ENCODE measurements at places on chromosomes 1 and 21.

- DNase-seq, result no peak
These were observed 191.2 kb upstream of the SGIP1 start for GRCh38 chr1:66342707-66343106.

GRCh38 chr1:53334781-53335180 lies 6.9 kb upstream of the LRP8 start:
- no peak for DNase-seq

DNA sequence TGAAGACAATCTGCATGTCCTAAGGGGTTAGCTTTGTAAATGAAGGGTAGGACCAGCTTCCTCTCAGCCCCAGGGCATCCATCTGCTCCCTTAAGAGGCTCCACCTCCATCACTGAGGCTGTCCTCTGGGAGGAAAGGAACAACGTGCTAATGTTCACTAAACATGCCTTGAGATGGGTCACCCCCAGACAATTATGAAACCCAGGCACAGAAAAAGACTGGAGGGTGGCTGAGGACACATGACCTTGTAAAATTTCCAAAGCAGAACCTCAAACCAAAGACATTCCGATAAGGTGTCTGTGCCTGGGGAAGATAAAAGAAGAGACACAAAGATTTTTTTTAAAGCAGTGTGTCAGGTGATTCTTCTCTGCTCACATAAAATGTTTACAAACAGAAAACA lies 37.6 kb upstream of the ZNF124 start:
- DNase-seq, result no peak

DNA sequence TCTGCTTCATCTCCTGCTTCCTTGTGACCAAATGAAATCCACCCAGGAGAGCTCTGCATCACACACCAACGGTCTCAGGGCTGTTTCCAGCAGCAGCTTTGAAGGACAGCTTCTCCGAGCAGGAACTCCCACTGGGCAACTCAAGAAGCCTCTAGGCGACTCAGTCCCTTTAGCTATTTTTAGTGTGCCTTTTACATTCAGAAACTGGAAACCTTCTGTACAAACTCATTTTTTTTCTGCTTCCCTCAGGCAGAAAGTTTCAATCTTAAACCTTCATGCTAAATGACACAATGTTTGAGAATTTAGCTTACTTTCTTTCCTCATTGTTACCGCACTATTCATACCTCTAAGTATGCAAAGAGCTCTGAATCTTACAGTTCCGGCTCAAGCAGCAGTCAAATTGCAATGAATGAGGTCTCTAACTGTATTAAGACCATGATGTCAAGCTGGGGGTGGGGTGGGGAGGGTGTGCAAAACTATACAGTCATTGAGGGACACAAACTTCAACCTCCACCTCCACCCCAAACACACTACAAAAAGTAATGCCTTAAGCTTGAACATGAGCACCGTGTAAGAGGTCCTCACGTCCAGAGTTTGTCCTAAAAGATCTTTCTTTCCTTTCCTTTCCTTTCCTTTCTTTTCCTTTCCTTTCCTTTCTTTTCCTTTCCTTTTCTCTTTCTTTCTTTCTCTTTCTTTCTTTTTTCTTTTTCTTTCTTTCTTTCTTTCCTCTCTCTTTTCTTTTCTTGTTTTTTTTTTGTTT lies 16.4 kb upstream of the TARBP1 start:
- no peak for DNase-seq

DNA sequence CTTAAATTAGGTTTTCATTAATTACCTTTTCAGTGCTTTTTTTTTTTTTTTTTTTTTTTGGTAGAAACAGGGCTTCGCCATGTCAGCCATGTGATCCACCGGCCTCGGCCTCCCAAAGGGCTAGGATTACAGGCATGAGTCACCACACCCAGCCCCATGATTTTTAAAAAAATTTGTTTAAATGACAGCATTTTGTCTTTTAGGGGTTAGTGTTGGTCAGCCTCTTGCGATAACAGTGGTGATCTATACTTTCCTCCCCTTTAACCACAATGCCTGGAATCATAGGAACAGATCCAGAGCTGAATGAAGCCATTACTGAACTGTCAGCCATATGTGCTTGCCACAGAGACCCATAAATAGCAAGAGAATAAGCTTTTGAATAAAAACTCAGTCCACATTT lies 73.9 kb downstream of the CACHD1 start:
- no peak for DNase-seq

DNA sequence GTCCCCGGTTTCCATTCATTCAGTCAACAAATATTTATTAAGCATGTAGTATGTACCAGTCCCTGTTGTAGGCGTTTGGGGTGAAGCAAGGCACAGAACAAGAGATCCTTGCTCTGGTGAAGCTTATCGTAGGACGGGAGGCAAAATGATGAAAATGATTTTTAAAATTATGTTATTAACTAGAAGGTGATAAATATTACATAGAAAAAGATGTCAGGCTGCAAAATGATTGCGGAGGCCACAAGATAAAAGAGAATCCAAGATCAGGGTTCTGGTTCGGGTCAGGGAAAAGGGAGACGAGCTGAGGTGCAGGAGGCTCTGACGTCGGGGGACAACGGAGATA lies 602 bp upstream of the CGN start:
- no peak for DNase-seq

DNA sequence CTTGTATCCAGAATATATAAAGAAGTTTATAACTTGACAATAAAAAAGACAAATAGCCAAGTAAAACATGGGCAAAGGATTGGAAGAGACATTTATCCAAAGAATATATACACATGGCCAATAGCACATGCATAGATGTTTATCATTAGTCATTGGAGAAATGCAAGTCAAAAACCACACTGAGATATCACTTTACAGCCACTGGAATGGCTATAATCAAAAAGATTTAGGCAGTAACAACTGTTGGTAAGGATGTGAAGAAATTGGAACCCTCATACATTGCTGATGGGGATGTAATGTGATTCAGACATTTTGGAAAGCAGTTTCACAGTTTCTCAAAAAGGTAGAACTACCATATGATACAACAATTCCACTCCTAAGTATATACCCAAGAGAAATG lies 51.1 kb downstream of the SLC44A5 start:
- DNase-seq, result no peak

GRCh38 chr1:192535916-192536664 lies 39.5 kb upstream of the RGS1 start:
- no peak for DNase-seq

DNA sequence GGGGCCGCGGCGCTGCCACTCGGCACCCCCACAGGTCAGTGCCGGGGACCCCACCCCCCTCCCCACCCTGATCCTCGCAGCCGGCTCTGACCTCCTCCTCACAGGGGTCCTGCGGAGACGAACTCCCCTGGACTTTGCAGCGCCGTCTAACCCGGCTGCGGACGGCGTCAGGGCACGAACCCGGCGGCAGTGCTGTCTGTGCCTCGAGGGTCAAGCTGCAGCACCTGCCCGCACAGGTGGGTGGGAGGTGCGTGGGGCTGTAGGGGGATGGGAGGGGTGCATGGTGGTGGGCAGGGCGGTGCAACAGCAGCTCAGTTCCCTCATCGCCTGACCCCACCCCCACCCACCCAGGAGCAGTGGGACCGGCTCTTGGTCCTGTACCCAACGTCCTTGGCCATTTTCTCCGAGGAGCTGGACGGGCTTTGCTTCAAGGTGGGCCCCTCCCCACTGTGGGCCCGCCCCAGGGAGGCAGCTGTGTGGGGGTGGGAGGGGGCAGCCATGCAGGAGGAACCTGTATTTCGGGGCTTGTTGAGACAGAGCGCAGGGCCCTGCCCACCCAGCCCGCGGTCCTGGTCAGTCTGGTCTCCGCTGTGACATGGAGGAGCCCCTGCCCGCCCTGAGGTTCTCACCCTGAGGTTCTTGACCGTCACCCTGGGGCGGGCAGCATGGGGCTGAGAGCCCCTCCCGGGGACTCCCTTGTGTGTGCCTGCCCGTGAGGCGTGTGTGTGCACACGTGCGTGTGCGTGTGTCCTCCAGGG lies 4.9 kb downstream of the PLEKHN1 start:
- no peak for DNase-seq

DNA sequence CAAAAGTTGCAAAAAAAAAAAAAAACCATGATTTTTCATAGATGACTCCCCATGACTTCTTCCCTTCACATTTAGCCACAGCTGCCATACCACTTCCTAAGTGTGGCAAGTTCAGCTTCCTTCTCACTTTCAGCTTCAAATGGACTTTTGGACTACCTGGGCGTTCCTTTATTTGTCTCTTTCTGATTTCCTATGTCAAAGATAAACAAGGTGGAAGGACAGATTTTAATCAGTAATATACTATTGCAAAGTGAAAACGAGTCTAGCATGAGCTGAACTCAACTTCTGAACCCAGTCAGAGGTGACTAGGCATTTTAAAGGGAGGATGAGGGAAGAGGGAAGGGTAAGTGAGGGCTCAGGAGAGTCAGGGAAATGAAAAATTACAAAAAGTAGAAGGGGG lies 14.4 kb upstream of the SCCPDH start:
- no peak for DNase-seq
